ENCODE measurements at places on chromosomes 5 and 9.
A peak's percentile ranks its signal among the peaks of the same experiment; 100 is the strongest.

DNA sequence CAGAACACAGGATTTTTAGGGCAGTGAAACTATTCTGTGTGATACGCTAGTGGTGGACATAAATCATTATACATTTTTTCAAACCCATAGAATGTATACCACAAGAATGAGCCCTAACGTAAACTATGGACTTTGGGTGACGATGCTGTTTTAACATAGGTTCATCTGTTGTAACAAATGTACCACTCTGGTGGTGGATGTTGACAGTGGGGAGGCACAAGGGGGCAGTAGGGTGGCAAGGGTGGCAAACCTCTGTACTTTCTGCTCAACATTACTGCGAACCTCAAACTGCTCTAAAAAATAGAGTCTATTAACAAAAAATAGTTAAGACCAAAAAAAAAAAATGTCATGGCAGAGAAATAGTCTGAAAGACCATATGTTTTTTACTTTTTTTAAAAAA, 9.1 kb upstream of the MVB12B start:
- DNase-seq, result no peak

DNA sequence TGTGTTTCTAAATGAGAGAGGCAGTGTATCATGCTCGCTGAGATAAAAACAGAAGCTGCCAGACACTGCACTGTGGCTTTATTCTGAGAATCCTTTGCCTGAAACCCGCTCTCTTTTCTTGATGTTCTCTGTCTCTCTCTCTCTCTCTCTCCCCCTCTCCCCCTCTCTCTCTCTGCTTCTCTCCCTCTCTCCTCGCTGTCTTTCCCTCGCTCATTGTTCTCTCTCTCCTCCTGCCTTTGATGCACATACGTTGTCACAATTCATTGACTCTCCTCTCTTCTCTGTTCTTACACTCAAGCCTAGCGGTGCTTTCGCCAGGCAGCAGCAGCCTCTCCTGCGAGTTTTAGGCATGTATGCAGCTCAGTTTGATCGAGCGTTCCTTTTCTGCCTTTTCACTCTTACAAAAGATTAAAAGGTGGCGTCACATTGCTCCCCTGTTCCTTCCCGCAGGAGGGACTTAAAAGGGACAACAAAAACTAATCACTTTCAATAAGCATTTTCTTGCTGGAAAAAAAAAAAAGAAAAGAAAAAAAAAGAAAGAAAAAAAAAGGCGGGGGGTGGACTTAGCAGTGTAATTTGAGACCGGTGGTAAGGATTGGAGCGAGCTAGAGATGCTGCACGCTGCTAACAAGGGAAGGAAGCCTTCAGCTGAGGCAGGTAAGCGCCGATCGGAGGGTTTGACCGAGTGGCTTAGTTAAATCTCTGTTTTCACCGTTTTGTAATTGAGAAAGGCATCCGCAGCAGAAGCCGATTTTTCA, 717.9 kb upstream of the WWC1 start:
- peak; percentile 48 for DNase-seq

DNA sequence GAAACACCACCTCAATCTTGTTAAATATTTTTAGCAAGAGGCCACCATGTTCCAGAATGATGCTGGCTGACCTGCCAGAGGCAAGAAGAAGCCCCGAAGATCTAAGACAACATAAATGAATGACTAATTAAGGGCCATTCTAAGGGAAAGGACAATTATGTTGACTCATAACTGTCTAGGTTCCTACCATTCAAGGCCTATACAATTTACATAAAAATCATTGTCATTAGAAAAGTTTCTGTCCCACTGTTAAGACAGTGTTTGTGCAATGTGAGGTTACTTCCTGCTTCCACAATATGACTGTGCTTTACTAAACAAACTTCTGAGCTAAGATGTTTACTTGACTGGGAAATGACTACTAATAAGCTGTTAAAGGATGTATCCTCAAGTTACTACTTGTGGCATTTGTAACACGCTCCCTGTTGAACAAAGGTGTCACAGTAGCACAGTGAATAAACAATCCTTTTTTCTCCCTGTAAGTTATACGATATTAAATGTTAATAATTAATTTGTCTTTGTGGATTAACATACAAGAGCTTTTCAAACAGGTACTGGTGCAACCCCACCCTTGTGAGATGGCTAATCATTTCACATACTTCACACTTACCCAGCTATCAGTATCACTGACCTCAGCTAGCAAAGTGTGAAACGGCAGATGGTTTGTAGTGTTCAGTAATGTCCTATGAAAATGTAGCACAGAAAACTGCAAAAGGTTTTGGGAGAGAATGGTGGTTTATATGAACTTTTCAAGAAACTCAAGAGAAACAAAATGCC, 195.8 kb downstream of the EFNA5 start:
- DNase-seq, result no peak

GRCh38 chr9:28926306-28926705, 1353.0 kb upstream of the C9orf72 start:
- DNase-seq, result no peak

- no peak for DNase-seq
Measured at GRCh38 chr5:82754036-82754746, 323.0 kb downstream of the TMEM167A start.

GRCh38 chr5:38078161-38078560, 180.2 kb upstream of the EGFLAM start:
- no peak for DNase-seq

GRCh38 chr5:144028636-144029035, 141.8 kb downstream of the YIPF5 start:
- DNase-seq, result peak; percentile 86

- DNase-seq, result no peak
Measured at GRCh38 chr5:134095887-134096589, 18.4 kb upstream of the TCF7 start.

- DNase-seq, result no peak
Measured at GRCh38 chr9:118940473-118940872, 428.8 kb downstream of the BRINP1 start.

- DNase-seq, result no peak
Measured at GRCh38 chr9:105051897-105052296, 123.9 kb upstream of the ABCA1 start.

DNA sequence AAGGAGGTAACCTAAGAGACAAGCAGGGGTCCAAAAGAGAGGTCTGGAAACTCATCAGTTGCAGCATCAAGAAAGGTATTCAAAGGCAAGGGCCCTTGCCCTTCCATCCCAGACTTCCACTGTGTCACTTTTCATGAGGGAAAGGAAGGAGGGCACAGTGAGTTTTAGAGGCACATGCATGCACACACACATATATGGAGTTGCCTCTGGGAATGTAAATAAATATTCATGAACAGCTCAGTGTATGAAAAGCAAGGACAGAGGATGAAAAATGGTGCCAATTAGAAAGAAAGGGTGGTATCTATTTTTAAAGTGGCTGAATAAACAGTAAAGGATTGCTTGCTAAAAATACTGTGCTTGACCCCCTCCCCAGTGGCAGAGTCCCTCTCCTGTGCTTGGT, 105.3 kb upstream of the LRRTM2 start:
- DNase-seq, result no peak

- DNase-seq, result no peak
Measured at GRCh38 chr5:82023644-82024043, 51.8 kb downstream of the ATG10 start.

DNA sequence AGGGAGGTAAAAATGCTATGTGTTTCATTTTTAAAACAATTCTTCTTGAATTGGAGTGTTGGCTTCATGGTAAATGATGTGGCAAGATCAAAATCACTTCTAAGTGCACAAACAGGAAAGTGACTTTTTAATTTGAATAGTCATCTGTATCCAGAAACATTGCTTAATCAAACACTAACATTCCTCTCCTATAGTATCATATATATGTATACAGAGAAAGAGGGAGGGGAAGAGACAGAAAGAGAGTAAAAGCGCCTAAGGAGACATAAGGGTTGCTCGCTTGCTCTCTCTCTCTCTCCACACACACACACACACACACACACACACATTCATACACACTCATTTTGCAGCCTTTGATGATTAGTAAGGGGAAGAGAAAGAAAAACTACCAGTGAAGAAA, 95.4 kb upstream of the PRDM9 start:
- DNase-seq, result no peak

DNA sequence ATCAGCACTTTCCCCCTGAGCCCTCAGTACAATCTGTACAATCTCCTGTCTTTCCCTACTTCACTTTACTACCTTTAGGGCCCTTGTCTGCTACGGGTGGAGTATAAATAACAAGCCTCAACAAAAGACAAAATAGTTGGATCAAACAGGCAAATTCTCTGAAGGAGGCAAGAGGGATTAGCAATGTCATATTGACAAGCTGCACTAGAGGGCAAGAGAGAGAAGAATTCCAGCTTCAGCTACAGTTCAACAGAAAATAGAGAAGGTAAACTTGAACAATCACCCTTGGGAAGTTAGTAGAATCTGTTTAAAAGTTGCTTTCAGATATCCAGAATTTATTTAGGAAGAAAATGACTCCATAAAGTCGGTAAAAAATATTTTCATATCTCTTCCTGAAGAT, 68.4 kb upstream of the IZUMO3 start:
- DNase-seq, result no peak

GRCh38 chr9:138058181-138058580, 180.6 kb downstream of the CACNA1B start:
- no peak for DNase-seq

DNA sequence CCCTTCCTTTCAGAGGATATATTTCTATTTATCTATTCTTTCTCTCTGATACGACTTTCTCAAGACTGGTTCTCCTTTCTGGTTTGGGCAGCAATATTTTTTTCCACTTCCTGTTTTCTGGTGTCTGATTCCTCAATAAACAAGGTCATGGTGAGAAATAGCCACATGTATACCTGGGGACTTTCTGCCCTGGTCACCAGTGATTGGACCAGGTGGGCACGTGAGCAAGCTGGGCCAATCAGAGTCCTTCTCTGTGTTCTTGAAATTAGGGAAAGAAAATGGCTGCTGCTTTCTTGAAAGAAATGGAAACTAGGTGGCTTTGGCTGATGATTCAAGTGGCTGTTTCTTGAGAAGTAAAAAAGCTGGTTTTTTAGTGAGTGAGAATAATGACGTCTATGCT, 18.4 kb upstream of the GSN start:
- DNase-seq, result no peak

DNA sequence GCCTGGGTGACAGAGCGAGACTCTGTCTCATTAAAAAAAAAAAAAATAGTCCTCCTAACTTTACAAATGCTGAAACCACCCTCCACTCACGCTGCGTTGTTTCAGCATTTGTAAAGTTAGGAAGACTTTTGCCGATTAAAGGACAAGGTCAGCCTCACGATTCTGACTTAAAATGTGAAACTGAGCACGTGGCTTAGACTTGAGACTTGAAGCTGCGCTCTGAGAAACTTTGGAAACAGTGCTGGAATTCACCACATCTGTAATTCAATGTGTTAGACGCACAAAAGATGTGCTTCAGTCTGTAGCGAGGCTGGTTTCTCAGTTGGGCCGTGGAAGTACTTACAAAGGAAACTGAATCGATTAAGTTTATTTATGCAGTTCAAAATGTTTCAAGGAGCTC, 25.0 kb upstream of the LAMC3 start:
- DNase-seq, result no peak

GRCh38 chr5:158406884-158407823, 548.2 kb upstream of the CLINT1 start:
- no peak for DNase-seq

- DNase-seq, result no peak
Measured at GRCh38 chr9:115249488-115249887, 131.5 kb upstream of the TNC start.

DNA sequence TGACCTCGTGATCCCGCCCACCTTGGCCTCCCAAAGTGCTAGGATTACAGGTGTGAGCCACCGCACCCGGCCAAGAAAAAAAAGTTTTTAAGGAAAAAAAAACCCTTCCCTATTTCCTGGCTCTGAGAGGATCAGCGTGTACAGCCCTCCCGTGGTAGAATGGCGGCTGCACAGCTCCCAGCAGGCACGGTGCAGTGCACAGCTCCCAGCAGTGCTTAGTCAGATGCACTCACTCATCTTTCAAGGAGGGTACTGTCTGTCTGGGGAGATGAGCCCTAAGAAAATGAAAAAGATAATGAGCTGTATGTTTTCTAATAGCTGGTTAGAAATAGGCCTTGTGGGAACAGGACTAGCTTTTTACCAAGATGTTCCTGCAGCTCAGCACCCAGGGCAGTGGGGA, 36.7 kb upstream of the SLC2A8 start:
- no peak for DNase-seq

DNA sequence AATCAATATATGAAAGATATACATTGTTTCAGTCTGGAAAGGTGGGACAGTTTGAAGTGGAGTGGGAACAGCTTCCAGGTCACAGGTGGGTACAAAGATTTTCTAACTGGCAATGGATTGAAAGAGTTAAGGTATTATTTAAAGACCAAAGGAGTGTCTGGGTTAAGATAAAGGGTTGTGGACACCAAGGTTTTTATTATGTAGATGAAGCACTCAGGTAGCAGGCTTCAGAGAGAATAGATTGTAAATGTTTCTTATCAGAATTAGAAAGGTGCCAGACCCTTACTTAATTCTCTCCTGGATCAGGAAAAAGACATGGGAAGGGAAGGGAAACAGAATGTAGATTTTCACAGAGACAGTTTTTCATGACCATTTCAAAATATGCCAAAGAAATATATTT, 1174.8 kb downstream of the MAT2B start:
- no peak for DNase-seq

GRCh38 chr5:75653521-75653920, 42.3 kb downstream of the ANKDD1B start:
- DNase-seq, result no peak

- no peak for DNase-seq
Measured at GRCh38 chr9:91420501-91421127, 3.0 kb downstream of the NFIL3 start.

GRCh38 chr5:127176769-127177168, 103.5 kb upstream of the C5orf63 start:
- no peak for DNase-seq

- DNase-seq, result no peak
Measured at GRCh38 chr9:71904076-71904475, 6.9 kb downstream of the ABHD17B start.

- DNase-seq, result peak; percentile 48
Measured at GRCh38 chr5:142014911-142015584, 2.2 kb upstream of the GNPDA1 start.

DNA sequence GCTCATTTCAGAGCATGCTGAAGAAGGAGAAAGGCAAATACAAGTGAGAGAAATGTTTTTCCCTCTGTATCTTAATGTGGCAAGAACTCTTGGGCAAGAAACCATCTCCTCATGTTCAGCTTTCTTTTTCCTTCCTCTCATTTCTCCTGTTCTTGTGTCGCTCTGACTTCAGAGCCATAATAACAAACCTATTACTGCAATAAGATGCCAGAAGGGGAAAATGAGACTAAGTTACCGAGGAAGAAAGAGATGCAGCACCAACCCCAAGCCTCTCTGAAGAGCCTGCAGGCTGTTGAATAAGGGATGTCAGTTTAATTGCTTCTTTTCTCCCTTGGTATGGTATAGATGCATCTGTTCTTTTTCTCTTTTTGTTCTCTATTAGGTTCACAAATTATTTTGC, 170.1 kb upstream of the GLRA1 start:
- no peak for DNase-seq

- no peak for DNase-seq
Measured at GRCh38 chr5:134554319-134555222, 29.1 kb downstream of the JADE2 start.

DNA sequence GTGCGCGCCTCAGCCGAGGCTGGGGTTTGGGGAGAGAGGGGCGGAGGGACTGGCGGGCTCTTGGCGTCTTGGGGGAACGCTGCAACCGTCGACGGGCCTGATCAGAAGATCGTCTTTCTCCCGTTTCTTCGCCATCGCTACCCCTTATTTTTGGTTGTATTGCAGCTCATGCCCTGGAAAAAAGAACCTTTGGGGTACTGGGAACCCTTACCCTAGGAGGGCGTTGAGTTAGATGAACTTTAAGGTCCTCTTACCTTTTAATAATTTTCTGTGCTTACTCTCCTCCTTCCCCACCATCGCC, 719 bp downstream of the PAIP2 start:
- DNase-seq, result no peak

All from muscle of arm (tissue), 14 donors.